ENCODE measurements at places on chromosomes 13 and 19.

- DNase-seq = no peak
Measured at GRCh38 chr19:15669891-15670290, 3.0 kb upstream of the CYP4F12 start.

DNA sequence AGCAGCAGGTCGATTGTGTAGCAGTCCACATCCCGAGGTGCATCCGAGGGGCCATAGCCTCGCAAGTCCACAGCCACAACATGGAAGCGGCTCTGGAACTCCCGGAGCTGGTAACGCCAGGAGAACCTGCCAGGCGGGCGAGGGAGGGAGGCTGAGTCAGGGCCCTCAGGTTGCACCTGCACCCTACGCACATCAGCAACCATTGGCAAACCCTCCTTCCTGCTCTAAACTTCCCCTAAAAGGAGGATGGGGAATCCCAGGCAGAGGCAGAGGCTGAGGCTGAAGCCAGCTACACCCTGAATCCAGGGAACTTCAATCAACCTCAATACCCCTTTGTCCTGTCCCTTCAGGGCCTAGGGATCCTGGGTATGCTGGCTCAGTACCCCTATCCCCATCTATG is 977 bp downstream of the EPHX3 start:
- DNase-seq = no peak

DNA sequence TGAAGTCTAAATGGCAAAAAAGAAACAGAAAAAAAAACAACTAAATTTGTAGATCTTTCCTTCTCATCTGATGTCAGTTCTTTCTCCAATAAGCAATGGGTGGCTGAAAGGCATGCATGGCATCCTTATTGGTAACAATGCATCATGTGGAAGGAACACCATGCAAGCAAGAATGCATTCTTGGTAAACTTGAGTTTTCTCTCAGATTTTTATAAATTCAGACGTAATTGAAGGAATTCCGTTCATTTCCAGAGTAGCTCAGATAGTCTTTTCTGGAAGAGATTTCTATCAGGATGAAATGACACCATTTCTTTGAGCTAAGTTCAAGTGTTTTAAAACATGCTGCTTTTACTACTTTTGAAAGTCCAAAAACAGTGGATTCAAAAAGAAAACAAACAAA is 373.0 kb downstream of the COG6 start:
- DNase-seq = no peak

DNA sequence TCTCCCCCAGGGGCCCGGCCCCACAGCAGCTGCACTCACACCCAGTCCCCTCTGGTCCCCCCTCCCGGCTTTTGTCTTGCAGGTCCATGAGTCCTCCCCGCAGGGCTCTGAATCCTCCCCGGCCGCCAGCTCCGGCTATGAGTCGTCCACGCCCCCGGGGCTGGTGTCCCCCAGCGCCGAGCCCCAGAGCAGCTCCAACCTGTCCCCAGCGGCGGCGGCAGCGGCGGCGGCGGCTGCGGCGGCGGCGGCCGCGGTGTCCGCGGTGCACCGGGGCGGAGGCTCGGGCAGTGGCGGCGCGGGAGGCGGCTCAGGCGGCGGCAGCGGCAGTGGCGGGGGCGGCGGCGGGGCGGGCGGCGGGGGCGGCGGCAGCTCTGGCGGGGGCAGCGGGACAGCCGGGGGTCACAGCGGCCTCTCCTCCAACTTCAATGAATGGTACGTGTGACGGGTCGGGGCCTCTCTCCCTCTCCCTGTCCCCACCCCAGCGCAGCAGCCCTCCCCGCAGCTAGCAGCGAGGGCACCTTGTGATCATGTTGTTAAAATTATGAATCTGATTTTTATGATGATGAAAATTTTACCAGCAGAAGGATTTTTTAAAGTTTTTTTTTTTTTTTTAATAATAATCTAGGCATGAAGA is 3.8 kb downstream of the ZIC2 start:
- DNase-seq = peak; percentile 18

All from large intestine (tissue), 12 donors.